Right forelimb (tissue), 1 donor: ENCODE measurements at places on chromosomes 2 and 18.

GRCh38 chr2:21183726-21184125 is 60.0 kb downstream of the TDRD15 start:
- DNase-seq, result no peak

- DNase-seq, result no peak
Observed at GRCh38 chr18:78424403-78425018, 555.1 kb upstream of the SALL3 start.

DNA sequence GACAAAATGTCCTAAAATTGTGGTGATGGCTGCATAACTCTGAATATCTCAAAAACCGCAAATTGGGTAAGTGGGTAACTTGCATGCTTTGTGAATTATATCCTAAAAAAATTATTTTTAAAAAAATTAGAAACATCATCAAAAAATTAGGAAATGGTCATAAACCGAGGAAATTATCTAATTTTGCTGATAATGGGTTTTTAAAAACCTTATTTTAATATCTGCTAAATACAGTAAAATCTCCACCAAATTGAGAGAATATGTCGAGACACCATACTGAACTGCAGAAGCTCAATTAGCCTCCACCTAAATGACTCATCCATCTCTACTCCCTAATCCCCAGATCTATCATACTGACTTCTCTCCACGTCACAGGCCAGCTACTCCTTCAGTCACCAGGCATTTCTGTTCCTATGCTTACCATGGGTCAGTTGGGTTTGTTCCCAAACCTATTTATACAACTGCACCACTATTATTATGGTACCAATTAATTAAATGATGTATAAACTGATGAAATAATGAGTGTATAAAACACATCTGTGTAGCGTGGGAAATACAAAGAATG is 36.1 kb downstream of the SPIRE1 start:
- DNase-seq, result no peak

DNA sequence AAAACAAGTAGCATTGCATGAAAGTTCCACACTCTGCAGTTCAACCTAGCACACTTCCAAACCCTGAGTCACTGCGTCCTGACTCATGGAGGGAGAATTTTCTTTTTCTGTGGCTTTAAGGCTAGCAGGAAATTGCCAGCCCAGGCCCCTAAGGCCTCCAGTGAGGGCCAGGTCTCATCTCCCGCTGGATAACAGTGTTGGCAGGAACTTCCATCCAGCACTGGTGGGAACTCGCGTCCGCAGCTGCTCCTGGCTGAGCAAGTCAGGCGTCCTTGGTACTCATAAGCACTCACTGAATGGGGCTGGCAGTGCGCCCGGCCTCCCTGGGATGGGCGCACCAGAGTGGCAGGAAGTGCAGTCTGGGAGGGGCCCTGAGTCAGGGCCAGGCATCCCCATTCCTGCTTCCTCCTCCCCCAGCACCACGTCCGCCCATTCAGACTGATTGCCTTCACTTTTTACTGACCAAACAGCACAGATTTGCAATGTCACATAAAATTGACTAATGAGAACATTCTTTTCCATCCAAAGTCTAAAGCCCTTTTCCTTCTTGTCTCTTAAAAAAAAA is 14.3 kb downstream of the MALL start:
- peak; percentile 93 for DNase-seq

DNA sequence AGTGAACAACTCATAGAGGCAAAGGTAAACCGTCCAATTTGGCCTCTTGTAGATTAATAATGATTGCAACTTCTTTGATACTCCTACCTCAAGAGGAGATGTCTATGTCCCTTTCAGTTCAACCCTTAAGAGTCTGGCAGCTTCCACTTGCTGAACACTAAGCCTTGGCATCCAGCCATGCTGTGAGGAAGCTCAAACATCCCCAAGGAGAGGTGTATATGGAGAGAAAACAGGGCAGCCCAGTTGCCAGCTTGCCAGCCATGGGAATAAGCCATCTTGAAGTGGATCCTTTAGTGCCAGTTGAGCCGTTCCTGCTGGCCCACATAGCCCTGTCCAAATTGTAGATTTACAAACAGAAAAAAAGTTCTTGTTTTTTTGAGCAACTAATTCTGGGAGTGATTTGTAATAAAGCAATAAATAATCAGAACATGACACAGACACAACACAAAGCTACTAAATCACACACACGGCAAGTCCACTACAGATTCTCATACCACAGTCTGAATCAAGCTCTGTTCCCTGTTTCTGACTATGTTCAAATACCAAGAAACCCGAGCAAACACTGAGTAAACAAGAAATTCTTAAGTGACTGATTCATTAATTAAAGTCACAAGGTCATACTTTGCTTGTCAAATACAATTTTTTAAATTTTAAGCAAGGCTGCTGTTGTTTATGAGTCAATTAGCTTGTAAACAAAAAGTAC is 96.1 kb downstream of the PID1 start:
- no peak for DNase-seq

DNA sequence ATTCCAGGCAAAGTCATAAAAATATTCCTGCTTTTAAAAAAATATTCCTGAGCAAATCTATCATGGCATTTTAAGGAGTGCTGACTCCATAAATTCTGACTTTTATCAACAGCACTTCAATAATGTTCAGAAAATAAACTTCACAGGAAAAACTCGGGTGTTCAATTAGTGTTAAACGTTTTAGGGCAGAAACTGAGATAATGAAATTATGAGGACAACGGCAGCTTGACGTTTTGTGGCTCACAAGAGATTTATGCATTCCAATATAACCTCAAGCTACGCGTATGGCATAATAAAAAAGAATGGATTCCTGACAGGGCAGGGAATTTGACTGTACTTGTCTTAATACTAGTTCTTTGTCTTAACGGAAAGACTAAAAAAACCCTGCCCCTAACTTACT is 133.2 kb downstream of the ICOS start:
- no peak for DNase-seq

- no peak for DNase-seq
Observed at GRCh38 chr2:97958184-97958583, 37.6 kb downstream of the TMEM131 start.

- no peak for DNase-seq
Observed at GRCh38 chr2:56121995-56122394, 61.8 kb upstream of the CCDC85A start.

GRCh38 chr2:95284886-95285541 is 10.8 kb downstream of the PROM2 start:
- DNase-seq, result no peak

DNA sequence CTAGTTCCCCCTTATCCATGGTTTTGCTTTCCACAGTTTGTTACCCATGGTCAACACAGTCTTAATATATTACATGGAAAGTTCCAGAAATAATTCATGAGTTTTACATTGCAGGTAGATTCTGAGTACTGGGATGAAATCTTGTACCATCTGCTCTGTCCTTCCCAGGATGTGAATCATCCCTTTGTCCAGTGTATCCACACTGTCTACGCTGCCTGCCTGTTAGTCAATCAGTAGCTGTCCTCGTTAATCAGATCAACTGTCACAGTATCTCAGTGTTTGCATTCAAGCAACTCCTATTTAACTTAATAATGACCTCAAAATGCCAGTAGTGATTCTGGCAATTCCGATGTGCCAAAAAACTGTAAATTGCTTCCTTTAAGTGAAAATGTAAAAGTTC is 76.3 kb downstream of the DYNC1I2 start:
- DNase-seq, result no peak

- no peak for DNase-seq
Observed at GRCh38 chr2:3368261-3368722, 9.3 kb downstream of the EIPR1 start.

DNA sequence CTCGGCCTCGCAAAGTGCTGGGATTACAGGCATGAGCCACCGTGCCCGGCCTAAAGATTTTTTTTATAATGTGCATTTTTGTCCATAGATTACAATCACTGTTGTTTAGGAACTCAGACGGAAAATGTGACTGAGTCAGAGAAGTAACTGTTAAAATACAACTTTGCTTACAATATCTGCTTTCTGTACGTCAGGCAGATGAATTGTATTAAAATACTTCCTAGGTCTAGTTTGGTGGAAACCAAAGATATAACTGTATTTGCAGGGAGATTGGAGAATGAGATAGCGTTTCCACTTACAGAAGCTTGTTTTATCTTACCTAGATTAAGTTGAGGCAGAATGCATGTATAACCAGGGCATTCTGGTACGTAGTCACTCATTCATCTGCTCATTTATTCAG is 36.7 kb downstream of the ASAP2 start:
- DNase-seq, result no peak

DNA sequence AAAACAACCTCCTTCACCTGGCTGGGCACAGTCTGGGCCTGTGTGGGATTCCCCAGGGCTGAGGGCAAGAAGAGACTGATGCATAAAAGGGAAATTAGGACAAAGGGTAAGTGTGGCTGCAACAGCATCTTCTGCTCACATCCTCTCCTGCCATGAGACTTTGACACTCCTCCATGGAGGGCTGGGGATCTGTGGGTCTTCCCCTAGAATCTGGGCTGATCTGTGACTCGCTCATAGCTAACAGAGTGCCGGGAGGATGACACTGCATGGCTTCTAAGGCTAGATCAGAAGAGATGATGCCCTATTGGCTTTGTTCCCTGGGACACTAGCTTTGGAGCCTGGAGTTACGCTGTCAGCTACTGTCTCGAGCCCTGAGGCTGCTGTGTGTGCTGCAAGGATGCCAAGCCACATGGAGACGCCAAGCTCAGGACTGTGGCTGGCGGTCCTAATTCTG is 24.3 kb downstream of the MOCOS start:
- no peak for DNase-seq

- DNase-seq, result no peak
Observed at GRCh38 chr2:45763255-45763654, 111.8 kb downstream of the PRKCE start.

DNA sequence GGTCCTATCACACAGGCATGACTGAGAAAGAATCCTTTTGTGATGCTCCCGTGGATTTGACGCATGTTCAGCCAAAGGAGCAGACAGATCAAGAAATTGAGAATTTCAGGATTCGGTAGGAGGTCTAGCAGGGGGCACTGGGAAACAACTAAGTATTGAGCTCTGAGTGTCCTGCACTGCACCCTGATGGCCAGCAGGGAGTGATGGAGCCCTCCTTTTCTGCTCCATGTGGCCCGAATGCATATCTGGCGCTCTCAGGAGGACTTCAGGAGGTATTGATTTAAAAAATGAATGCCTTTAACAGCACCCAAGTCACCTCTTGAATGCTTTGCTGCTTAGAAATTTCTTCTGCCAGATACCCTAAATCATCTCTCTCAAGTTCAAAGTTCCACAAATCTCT is 58.0 kb downstream of the ZNF519 start:
- DNase-seq, result no peak

- no peak for DNase-seq
Observed at GRCh38 chr2:55361465-55362189, 58.0 kb downstream of the CCDC88A start.

DNA sequence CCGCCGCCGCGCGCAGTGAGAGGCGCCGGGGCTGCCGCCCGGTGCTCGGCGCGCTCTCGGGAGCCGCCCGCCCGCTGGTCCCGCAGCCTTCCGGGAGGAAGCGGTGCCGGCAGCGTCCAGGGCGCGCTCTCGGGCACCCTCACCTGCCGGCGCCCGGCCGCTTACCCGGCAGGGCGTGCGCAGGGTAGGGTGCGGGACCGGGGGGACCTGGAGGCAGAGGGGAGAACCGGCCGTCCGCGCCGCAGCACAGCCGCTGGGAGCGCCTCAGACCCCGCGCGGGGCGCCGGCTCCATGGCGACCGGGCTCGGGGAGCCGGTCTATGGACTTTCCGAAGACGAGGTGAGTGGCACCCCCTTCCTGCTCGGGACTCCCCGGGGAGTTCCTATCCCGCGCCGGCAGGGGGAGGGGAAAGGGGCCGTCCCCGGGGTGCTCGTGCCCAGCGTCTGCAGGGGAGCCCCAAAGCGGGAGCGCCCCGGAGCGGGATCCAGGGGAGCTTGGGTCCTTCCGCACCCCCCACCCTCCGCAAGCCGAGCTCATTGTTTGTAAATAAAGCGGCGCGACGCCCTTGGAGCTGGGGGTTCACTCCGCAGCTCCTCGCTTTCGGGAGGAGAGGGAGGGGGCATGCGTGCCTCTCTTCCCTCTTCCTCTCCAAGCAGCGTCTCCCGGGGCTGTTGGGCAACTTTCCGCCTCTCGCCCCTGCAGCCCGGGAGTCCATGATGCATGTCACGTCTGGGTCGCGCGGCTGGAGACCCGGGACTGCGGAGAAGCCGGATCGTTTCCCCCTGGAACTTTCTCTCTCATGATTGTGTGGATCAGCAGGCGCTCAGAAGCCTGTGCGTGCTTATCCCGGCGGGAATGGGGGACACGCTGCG is 580 bp downstream of the NEDD4L start:
- DNase-seq, result peak; percentile 71

GRCh38 chr18:9609190-9609589 is 5.2 kb downstream of the PPP4R1 start:
- DNase-seq, result no peak

GRCh38 chr2:105262651-105263091 is 21.1 kb downstream of the GPR45 start:
- DNase-seq, result no peak

GRCh38 chr2:224819075-224819474 is 102.9 kb upstream of the CCDC195 start:
- no peak for DNase-seq
